ENCODE measurements at places on chromosomes 16 and 17. TPM values are rescaled to one million over a fixed set of nuclear protein-coding genes. Genes with fewer than 3 reads are reported as not detected.
A peak's percentile ranks its signal among the peaks of the same experiment; 100 is the strongest.

DNA sequence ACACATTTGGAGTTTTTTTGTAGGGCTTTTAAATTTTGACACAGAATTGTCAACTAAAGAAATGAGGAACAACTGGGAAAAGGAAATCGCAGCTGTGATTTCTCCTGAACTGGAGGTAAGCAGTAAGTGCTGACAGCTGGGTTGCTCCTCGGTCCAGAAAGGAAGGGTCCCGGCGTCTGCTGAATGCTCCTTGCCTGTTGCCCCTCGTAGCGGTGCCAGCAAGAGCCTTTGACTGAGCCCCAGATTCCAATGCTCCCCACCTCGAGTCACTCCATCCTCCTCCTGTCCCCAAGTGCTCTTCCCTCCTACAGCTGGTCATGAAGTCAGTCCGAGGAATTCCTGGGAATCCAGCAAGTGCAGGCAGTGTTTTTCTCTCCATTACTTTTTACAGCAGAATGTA lies 32.0 kb upstream of the ENDOV start:
- DNase-seq = no peak

DNA sequence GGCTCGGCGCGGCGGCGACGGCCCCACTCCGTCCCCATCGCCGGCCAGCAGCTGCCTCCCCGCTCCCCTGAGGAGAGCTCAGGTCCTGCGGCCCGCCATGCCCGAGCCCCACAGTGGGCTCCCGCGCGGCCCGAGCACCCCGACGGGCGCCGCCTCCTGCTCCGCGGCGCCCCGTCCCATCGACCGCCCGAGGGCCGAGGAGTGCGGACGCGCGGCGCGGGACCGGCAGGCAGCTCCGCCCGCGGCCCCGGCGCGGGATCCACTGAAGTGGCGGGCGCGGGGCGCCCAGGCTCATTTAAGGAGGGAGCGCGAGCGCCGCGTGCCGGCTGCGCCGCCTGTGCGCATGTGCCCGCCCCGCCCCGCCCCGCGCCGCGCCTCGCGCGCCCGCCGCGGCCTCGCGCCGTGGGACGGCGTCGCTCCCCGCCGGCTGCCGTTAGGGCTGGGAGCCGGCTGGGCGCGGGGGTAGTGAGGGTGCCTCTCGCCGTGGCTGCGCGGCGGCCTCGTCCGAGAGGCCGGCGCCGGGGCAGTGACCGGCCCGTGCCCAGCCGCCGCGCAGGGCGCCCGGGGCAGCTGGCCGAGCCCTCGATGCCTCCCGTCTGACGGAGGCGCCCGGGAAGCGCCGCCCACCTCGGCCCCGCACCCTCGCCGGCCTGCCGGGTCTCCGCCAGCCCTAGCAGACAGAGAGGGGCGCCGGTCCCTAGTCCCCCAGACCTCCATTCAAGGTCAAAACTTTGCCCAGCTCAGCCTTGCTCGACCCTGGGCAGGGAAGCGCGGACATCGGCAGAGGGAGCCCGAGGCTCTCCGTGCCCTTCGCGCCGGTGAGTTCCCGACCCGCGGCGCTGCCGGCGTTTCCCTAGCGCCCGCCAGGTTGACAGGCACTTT lies at the start of gene NETO2:
Gene NETO2 (minus strand): TSS at position 269 of the 882 bp plus-strand sequence. CDS start 333 bp downstream, outside the sequence.
- DNase-seq = peak; percentile 48

- DNase-seq = peak; percentile 74
Observed at GRCh38 chr17:17693253-17694168, 12.3 kb downstream of the RAI1 start.

- no peak for DNase-seq
Observed at GRCh38 chr16:78259873-78260272, 160.4 kb downstream of the WWOX start.

DNA sequence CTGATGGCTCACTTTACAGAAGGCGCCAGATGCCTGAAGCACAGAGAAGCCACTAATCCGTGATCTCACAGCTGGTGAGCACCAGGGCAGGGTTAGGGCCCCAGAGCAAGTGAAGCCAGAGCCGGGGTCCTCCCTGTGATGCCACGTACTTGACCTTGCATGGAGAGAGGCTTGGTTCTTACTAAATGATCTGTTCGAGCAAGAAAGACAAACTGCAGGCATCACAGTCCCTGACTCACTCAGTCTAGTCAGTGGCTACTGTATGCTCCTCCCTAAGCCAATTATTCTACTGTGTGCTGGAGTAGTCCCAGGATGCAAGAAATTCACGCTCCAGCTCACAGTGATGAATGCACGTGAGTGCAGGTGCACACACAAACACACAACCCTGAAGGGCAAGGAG lies 55.4 kb downstream of the SDK2 start:
- no peak for DNase-seq

GRCh38 chr16:70730031-70730430 lies 44.2 kb upstream of the MTSS2 start:
- DNase-seq = no peak

DNA sequence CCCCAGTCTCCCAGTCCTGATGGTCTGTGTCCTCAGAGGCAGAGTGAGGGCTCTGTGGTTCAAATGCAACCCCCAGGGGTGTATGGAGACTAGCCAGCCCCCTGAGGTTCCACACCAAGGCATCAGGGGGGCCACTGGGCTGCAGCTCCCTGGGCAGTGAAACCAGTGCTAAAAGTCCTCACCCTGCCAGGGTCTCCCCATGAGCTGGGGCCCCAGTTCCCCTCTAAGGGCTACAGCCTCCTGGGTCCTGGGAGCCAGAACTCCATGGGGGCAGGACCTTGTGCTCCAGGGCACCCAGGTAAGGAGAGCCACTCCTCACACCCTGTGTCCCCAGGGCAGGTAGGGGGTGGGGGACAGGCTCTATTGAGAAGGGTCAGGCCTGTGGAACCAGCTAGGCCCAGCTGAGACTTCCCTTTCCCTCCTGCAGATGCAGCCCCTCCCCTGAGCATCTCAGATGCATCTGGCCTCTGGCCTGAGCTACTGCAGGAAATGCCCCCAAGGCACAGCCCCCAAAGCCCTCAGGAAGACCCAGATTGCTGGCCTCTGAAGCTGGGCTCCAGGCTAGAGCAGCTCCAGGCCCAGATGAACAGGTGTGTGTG lies 6.4 kb upstream of the DCAF7 start:
- DNase-seq = no peak

DNA sequence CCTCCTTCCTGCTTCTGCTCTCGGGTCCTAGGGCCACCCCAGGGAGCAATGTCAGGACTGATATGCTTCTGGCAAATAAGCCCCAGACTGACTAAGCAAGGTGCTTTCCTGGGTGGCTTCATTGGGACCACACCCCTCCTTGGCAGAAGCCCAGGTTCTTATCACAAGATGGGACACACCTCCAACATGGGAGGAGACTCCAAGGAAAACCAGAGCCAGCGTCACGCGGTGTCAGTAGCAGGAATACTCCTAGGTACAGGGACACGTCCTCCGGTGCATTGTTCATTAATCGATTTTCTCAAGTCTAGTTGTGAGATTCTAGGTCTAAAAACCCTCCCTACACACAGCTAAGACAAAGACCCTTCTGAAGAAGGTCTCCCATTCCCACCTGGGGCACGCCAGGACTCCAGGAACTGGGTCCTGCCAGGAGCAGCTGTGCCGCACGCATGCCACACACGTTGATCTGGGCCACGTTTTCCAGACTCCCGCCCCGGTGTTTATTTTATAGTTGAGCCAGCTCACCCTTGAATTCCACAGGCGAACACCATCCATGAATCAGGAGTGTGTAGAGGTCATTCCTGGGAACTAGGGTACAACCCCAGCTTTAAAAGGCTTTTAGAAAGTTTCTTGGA lies 30.8 kb downstream of the FA2H start:
- peak; percentile 95 for DNase-seq

GRCh38 chr16:15477802-15478201 lies 43.4 kb downstream of the BMERB1 start:
- no peak for DNase-seq

DNA sequence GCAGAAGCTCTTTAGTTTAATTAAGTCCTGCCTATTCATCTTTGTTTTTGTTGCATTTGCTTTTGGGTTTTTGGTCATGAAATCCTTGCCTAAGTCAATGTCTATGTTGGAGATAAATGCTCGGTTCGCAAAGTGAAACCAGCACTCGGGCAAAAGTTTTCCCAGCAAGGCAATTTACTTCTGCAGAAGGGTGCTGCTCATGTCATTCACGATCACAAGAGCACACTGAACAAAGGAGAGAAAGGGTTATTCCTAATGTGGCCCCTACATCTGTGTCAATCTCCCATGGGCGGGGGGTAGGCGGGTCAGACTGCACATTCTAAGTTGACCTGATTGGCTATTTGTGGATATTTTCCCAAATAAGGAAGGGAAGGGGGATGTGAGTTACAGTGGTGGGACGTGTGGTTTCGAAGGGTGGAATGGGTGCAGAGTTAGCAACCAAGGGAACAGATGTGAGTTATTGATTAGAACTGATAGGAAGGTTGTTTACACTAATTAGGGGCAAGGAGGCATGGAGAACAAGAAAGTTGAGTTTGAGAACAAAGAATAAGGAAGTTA lies 23.0 kb downstream of the ATF7IP2 start:
- DNase-seq = peak; percentile 6

- no peak for DNase-seq
Observed at GRCh38 chr16:86604436-86605193, 26.3 kb downstream of the FOXL1 start.

DNA sequence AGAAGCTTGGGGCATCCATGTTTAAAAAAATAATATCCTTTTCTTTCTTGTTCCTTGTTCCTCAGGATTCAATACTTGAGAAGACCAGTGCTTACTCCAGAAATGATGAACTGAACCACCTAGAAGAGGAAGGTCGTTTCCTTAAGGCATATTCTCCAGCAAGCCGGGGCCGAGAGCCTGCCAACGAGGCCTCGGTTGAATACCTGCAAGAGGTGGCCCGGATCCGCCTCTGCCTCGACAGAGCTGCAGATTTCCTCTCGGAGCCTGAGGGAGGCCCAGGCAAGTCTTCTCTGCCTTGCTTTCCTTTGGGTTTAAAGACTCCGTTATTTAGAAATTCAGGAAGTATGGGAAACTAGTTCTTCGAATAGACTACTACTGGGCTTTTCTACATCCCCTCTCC lies 42.5 kb upstream of the ENDOV start:
- DNase-seq = no peak

Gene SCPEP1
- total RNA-seq = 56.0 TPM

Gene LPO
- not detected for total RNA-seq

Gene MMP2
- not detected for total RNA-seq

Gene C16orf86
- not detected for total RNA-seq

Gene KRT32
- total RNA-seq = 1.5 TPM

Gene KRT36
- total RNA-seq = not detected

Gene PHOSPHO1
- total RNA-seq = 1.7 TPM
